ENCODE measurements at places on chromosomes 16 and 17. TPM values are rescaled to one million over a fixed set of nuclear protein-coding genes. Genes with fewer than 3 reads are reported as not detected.

- H3K27ac ChIP-seq = no peak overlapping the region
- no peak overlapping the region for H3K4me3 ChIP-seq
- H3K4me1 ChIP-seq = no peaks in the 10 kb centered on the region
- DNase-seq = no peak
- no peaks in the 10 kb centered on the region for H3K36me3 ChIP-seq
- H3K27me3 ChIP-seq = no peaks in the 10 kb centered on the region
Measured at GRCh38 chr16:79110242-79110641, 490.3 kb downstream of the MAF start.

DNA sequence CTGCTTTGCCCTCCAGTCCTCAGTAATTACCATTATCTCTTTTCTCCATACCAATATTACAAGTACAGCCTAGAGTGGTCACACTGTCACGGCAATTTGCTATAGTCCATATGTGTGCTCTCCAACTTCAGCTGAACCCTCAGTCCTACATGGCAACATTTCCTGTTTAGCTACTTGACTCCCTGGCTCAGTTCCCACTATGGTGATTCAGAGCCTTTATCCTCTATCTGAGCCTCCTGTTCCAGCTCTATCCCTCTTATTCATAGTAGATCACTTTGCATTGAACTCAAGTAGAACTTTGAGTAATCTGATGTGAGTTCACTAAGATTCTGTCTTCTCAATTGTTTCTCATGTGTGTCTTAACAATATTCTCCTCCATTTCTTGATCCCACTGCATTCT is 43.7 kb upstream of the GOSR1 start:
- DNase-seq = no peak
- H3K4me3 ChIP-seq = no peak overlapping the region
- H3K27ac ChIP-seq = no peak overlapping the region

- H3K36me3 ChIP-seq = no peaks in the 10 kb centered on the region
- H3K4me1 ChIP-seq = no peaks in the 10 kb centered on the region
- no peak overlapping the region for H3K27ac ChIP-seq
- no peak for DNase-seq
- no peak overlapping the region for H3K4me3 ChIP-seq
Measured at GRCh38 chr17:47633996-47634395, 15.7 kb upstream of the KPNB1 start.

The SLC25A10 gene
- total RNA-seq = 63.1 TPM

The OR3A1 gene
- total RNA-seq = not detected

The TBC1D26 gene
- total RNA-seq = not detected

Measured in transverse colon (tissue), 4 donors.